ENCODE measurements at places on chromosomes 1 and 21.

GRCh38 chr1:12616709-12617373, 1.2 kb downstream of the DHRS3 start:
- DNase-seq, result peak; percentile 51

- DNase-seq, result no peak
Measured at GRCh38 chr1:50705041-50705440, 255.0 kb downstream of the FAF1 start.

GRCh38 chr1:6782151-6782550, 3.1 kb upstream of the CAMTA1 start:
- DNase-seq, result no peak

- peak; percentile 34 for DNase-seq
Measured at GRCh38 chr1:211920141-211920572, 89.6 kb upstream of the LPGAT1 start.

- DNase-seq, result no peak
Measured at GRCh38 chr21:42781150-42781970, 98.0 kb downstream of the WDR4 start.

GRCh38 chr1:44970317-44970716, 16.1 kb downstream of the EIF2B3 start:
- no peak for DNase-seq

- peak; percentile 59 for DNase-seq
Measured at GRCh38 chr1:208242941-208243526, 1.1 kb downstream of the PLXNA2 start.

DNA sequence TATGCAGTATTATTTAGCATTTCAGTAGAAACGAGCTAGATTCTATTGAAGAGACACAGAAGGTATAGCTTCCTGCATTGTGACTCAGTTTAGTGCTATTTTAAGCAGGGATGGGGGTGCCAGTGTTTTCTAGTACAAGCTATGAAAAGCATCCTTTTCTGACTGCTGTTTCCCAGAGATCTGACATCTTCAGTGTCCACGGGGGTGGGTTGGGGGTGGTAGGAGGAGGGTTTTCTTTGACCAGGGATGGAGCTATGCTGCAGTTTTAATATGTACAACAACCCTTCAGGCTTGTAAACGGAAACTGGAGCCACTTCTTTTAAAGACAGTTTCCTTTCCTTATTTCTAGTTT, 2.7 kb upstream of the NEGR1 start:
- peak; percentile 45 for DNase-seq

- no peak for DNase-seq
Measured at GRCh38 chr1:34645109-34645688, 109.6 kb upstream of the GJB5 start.

DNA sequence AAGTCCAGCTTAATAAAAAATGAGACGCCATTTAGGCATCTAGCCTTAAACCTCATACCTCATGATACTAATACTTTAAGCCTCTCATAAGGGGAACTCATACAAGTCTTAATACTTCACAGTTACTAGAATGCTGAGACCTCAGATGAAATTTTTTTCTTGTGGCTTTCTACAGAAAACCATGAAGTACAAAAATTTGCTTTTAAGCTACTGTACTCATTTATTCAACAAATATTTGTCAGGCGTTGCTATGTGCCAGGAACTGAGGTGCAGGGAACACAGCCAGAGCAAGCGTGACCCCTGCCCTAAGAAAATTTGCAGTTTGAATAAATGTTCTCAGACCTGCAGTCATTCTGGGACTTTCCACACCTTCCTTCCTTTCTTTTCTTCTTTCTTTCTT, 150.6 kb downstream of the MRPL39 start:
- DNase-seq, result no peak

DNA sequence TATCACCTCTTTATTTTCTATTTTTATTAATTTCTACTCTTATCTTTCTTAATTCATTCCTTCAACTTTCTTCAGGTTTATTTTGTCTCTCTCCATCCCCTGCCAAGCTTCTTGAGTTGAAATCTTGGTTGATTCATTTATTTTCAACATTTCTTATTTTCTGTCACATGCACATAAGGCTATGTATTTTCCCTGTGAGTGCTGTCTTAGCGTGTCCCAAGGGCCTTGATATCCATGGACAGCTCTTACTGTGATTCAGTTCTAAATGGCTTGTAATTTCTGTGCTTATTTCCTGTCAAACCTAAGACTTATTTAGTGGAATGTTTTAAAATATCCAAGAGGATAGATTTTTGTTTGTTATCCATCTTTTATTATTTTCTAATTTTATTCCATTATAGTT, 36.8 kb upstream of the SCAF4 start:
- DNase-seq, result no peak

DNA sequence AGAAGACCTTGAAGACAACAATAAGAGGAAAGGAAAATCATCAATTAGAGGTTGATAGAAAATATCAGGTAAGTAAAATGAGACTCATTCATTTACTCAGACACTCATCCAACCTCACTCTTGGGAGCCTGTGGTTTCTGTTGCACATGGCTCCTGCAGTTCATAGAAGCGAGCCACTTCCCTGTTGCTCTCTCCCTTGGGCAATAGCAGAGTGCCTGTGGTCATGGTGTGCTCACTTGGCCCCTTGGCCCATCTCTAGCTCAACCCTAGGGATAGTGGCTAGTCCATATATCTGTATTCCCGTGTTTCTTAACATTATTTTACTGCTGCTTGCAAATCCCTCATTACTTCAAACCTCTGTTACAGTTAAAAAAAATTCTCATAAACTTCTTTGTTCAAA, 368.6 kb downstream of the PTPRC start:
- DNase-seq, result no peak

- no peak for DNase-seq
Measured at GRCh38 chr1:92410706-92411105, 76.0 kb downstream of the GFI1 start.

- DNase-seq, result peak; percentile 24
Measured at GRCh38 chr1:55155522-55155921, 59.6 kb downstream of the USP24 start.

DNA sequence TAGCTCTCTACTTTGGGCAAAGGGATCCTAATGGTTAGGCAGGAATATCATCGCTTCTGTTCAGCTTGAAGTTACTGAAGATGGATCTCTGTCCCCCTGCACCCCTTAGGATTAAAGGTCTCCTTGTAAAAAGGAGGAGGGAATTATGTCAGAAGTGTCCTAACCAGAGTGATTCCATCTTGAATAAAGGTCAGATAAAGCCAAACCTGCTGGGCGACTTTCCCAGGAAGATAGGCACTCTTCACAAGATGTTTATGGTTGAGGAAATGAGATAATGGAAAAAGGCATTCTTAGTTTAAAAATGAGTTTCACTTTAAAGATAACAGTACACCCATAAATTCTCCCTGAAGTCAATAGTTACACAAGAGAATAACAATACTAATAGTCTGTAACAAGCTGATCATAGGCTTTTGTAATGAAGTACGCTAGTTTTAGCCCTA, 1.7 kb upstream of the NENF start:
- DNase-seq, result no peak

DNA sequence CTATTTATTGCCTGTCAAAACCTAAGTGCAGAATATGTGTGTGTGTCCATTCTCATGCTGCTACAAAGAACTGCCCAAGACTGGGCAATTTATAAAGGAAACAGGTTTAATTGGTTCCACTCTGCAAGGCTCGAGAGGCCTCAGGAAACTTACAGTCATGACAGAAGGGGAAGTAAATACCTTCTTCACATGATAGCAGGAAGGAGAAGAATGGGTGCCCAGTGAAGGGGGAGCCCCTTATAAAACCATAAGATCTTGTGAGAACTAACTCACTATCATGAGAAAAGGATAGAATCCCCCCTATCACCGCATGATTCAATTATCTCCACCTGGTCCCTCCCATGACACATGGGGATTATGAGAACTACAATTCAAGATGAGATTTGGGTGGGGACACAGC, 300.7 kb upstream of the SNX7 start:
- no peak for DNase-seq

- no peak for DNase-seq
Measured at GRCh38 chr1:171867236-171867635, 25.9 kb downstream of the DNM3 start.

- DNase-seq, result no peak
Measured at GRCh38 chr21:40830836-40831235, 16.1 kb downstream of the DSCAM start.

- DNase-seq, result no peak
Measured at GRCh38 chr1:71583756-71584155, 502.9 kb upstream of the ZRANB2 start.

GRCh38 chr1:66033781-66034180, 241.1 kb downstream of the PDE4B start:
- DNase-seq, result no peak

GRCh38 chr1:172345077-172345476, 75.4 kb upstream of the C1orf105 start:
- no peak for DNase-seq

- DNase-seq, result no peak
Measured at GRCh38 chr1:162988869-162989268, 80.3 kb upstream of the RGS4 start.

- DNase-seq, result peak; percentile 52
Measured at GRCh38 chr1:232327269-232327668, 302.7 kb downstream of the SIPA1L2 start.

DNA sequence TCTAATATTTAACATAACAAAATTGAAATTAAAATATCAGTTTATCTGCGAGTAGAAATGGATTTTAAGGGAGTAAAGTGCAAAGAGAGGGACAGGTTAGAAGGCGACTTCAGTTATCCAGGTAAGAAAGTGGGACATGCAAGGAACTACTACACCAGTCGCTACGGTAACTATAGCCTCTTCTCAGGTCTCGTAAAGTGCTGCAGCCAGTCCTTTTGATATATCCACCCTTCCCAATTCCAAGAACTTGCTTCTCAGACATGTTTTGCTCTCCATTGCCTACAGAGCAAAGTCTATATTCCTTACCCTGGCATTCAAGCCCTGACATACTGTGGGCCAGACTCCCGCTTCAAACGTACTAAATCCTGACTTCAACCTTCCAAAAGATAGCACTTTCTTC, 2.5 kb downstream of the COA7 start:
- DNase-seq, result no peak

- no peak for DNase-seq
Measured at GRCh38 chr1:15733218-15733725, 2.8 kb upstream of the SLC25A34 start.

Data from right hindlimb (tissue), 1 donor.